ENCODE measurements at places on chromosomes 1 and 21.

DNA sequence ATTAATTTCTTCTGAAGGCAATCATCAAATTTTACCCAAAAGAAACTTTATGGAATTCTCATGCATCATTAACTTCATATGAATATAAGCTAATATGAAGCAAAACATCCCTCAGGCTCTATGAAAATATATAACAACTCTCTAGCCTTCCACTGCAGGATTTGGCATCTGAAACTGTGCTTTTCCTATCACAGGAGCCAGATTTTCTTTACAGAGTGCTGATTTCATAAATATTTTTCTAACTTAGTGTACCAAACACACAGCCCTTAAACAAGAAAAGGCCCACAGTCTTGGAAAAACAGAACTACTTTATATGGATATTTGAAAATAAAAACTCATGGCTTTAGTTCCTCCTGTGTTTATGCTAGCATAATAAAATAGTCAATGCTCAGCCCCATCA lies 559.5 kb upstream of the CHRM3 start:
- DNase-seq = no peak

DNA sequence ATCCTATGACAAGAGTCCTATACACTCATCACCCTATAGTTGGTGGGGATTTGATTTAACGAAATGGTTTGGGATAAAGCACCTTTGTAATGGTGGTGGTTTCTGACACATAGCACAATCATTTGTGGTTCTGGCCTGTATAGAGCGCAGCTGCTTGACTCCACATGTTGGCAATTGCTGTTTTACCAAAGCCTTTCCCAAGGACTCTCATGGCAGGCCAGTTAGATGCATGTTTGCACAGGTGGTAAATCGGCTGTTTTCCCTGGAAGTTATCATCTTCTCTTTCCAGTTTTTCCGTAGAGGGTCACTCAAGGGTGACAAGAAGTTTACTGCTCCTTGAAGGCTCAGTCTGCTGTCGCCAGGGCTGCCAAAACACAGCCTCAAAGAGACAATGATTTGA lies 17.1 kb upstream of the XPR1 start:
- no peak for DNase-seq

- no peak for DNase-seq
Observed at GRCh38 chr1:93328809-93329760, 16.6 kb upstream of the DR1 start.

DNA sequence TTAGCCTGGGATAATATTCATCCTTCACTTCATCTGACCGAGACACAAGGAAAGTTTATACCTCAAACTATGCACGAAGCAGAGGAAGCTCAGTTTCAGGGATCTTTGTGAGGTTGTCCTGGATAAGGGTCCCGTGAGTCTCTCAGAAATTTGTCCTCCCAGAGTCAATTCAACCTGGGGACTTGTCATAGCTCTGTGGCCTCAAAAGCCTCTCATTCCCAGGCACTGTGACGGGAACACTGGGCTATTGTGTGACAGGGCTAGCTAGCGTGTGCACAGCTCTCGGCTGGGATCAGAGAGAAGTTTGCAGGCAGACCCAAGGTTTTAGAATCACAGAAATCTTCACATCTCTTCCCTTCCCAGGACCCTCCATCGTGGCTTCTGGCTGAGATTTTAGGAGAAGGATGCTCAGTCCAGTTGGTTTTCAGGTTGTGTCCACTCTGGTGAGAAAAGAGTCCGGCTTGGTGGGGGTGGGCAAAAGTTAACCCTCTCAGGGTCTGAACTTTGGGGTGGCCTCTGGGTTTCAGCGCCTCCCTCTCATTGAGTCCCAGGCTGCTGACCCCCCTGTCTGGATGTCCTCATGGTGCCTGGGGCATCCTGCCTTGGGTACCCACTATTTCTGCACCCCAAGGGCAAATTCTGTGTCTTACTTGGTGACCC lies 20.4 kb upstream of the LBR start:
- DNase-seq = no peak

DNA sequence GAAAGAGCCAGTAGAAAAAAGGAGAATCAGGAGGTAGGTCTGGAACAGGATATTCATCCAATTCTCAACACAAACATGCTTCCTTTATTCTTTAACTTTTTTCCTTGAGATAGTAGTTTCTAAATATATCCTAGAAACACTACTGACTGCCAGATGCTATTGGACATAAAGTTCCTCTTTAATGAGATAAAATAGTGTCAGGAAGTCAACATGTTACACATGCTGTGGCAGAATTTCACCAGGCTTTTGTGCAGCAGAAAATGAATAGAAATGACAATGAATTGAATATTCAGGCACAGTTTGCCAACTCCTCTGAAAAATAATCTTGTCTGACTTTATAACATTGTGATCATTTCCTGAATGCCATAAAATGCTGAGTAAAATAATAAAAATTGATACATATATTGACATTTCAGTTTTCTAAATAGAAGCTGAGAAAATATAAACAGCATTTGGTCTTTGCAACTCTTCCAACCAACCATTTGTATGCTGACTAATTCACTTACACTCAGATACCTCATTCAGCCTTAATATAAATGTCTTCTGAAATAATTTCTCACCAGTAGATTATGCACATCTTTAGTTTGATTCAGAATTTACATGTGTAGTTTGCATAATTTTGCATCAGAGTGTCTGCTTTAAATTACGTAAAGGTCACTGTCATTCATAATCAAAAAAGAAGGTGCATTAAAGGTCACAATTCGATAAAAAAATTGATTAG lies 486.1 kb upstream of the ADGRL2 start:
- DNase-seq = no peak

- no peak for DNase-seq
Observed at GRCh38 chr1:95537176-95537575, 303.2 kb downstream of the RWDD3 start.

DNA sequence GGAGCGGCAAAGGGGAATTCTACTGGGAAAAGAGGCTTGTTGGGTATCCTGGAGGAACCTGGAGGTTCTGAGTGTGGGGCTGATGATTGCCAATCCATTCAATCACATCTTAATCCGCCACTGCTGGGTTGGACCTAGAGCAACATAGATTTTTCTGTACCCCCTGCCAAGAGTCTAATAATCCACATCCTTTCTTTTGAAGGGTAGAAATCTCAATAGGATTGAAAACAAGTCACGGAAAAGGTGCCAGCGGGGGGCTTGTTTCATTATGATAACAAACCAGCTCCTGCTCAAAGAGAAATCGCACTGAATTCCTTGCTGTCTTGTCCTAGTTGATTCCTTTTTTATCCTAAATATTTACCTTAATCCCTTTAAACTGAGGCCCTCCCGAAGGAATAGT lies 528.5 kb downstream of the ADGRL2 start:
- DNase-seq = no peak

- no peak for DNase-seq
Observed at GRCh38 chr1:117646007-117646811, 40.4 kb downstream of the TENT5C start.

- no peak for DNase-seq
Observed at GRCh38 chr1:58815686-58816071, 31.8 kb upstream of the JUN start.
